Activated CD8-positive, alpha-beta memory T cell treated with anti-CD3 and anti-CD28 coated beads for 1 hour (primary cell): ENCODE measurements at places on chromosomes 3 and 15.

- DNase-seq, result no peak
Measured at GRCh38 chr15:81560405-81560804, 186.4 kb upstream of the TMC3 start.

DNA sequence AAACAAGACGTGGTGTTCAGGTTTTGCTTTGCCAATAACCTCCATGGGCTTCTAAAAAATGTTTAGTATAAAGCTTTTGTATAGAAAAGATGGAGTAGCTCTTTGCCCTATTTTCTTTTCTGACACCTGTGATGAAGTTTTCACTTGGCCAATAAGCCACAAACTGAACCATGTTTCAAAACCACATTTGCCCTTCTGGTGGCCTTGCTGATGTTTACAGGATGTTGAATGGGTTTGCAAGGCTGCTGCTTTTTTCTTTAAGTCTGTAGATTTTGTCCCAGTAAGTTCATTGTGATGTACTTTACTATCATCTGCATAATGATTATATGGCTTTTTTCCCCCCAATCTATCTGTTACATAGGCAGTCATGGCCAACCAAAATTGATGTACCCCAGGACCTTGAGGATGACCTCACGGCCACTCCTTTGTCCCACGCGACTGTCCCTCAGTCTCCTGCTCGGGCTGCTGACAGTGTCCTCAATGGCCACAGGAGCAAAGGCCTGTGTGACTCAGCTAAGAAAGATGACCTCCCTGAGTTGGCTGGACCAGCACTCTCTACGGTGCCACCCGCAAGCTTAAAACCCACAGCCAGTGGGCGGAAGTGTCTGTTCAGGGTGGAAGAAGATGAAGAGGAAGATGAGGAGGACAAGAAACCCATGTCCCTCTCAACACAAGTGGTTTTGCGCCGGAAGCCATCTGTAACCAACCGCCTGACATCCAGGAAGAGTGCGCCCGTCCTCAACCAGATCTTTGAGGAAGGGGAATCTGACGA, 60.8 kb downstream of the SNRK start:
- DNase-seq, result no peak

DNA sequence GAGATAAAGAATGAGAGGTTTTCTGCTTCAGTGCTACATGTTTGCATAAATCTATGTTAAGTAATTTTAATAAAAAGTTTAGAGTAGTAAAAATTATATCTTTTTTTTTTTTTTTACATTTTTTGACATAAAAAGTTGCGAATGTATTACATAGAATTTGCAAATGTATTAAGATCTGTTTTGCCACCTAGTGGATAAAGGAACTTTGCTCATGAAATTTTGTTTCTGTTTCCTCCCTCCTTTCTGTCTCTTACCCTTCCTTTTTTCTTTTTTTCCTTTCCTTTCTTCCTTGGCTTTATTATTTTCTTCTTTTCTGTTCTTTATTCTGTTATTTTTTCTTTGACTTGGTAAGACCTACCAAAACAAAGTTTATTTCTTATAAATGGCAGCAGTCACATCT, 58.5 kb upstream of the UTS2B start:
- no peak for DNase-seq

GRCh38 chr15:86016750-86017149, 62.9 kb upstream of the AGBL1 start:
- no peak for DNase-seq

GRCh38 chr15:85458764-85459163, 78.4 kb downstream of the AKAP13 start:
- no peak for DNase-seq
